Prostate gland (tissue), 2 donors: ENCODE measurements at places on chromosomes 1 and 21. TPM values are rescaled to one million over a fixed set of nuclear protein-coding genes. Genes with fewer than 3 reads are reported as not detected.

GRCh38 chr21:37153935-37154350 is 80.9 kb downstream of the TTC3 start:
- H3K27me3 ChIP-seq = no peaks in the 10 kb centered on the region
- peak; percentile 10 for DNase-seq
- peak overlapping the region; percentile 50 for H3K27ac ChIP-seq
- H3K4me3 ChIP-seq = no peak overlapping the region

DNA sequence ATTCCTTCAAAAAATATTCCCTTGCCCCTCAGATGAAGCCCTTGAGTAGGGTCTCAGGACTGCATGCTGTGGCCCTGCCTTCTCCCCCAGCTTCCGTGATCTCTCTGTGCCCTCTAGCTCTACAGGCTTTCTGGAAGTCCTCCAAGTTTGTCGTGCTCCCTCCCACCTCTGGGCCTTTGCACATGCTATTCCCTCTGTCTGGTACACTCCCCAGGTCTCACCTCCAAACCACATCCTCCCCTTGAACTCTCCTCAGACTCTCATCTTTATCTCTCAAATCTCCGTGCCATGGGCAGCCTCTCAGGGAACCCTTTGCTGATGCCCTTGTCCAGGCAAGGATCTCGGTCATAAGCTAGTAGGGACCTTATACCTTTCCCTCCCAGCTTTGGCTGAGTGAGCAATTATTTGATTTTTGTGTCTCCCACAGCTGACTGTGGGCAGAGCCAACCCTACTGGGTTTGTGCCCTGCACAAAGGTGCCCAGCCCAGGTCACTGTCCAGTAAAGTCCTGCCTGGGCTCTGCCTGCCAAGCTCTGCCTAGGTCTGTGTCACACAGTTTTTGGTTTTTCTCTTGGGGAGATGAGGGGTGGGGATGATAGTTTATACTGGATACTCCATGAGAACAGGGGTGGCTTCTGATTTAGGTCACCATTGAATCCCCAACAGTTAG is 188.1 kb downstream of the ZNF281 start:
- no peak overlapping the region for H3K4me3 ChIP-seq
- no peaks in the 10 kb centered on the region for H3K27me3 ChIP-seq
- DNase-seq = no peak
- H3K36me3 ChIP-seq = no peaks in the 10 kb centered on the region
- no peaks in the 10 kb centered on the region for H3K4me1 ChIP-seq

- H3K4me1 ChIP-seq = peaks cover 4% of the 10 kb centered on the region
- H3K36me3 ChIP-seq = no peaks in the 10 kb centered on the region
- no peak for DNase-seq
- peaks cover 26% of the 10 kb centered on the region for H3K27me3 ChIP-seq
These were observed 2.8 kb downstream of the FAM43B start for GRCh38 chr1:20555025-20555757.

DHDDS gene
- total RNA-seq = 39.0 TPM

- H3K4me1 ChIP-seq = no peaks in the 10 kb centered on the region
- H3K27ac ChIP-seq = no peak overlapping the region
- no peak for DNase-seq
These were observed 128.1 kb downstream of the HHAT start for GRCh38 chr1:210456731-210457255.

PCP4L1 gene
- total RNA-seq = 10.1 TPM

GSTM2 gene
- 79.5 TPM for total RNA-seq

DNA sequence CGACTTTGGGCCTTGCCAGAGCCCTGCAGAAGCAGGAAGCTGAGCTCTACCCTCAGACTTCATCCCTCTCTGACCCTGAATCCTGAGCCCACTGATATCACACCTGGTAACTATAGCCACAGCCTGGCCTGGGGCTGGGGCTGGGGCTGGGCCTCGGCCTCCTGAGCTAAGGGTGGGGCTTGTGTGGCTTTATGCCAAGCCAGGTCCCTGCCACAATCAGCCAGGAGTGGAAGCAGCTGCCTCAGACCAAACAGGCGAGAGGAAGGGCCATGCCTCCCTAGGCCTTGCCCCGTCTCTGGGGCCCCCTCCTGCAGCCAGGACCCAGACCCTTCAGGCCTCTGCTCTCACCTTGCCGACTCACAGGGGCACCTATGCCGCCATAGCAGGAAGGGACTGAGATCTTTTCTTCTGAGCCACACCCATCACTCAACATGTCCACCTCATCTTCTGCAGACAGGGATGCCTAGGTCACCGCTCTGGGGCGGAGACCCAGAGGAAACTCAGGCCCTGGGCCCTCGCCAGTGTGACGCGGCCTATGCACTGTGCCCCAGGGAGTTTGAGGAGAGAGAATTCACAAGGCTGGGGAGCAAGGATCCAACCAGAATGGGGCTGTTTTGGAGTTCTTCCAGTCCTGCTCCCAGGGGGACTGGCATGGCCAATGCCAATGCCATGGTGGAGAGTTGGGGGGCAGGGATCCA is 5.7 kb downstream of the UBXN11 start:
- H3K27me3 ChIP-seq = no peaks in the 10 kb centered on the region
- no peaks in the 10 kb centered on the region for H3K4me1 ChIP-seq
- no peak for DNase-seq
- H3K4me3 ChIP-seq = no peak overlapping the region

CD5L gene
- not detected for total RNA-seq

C1orf232 gene
- not detected for total RNA-seq

DNA sequence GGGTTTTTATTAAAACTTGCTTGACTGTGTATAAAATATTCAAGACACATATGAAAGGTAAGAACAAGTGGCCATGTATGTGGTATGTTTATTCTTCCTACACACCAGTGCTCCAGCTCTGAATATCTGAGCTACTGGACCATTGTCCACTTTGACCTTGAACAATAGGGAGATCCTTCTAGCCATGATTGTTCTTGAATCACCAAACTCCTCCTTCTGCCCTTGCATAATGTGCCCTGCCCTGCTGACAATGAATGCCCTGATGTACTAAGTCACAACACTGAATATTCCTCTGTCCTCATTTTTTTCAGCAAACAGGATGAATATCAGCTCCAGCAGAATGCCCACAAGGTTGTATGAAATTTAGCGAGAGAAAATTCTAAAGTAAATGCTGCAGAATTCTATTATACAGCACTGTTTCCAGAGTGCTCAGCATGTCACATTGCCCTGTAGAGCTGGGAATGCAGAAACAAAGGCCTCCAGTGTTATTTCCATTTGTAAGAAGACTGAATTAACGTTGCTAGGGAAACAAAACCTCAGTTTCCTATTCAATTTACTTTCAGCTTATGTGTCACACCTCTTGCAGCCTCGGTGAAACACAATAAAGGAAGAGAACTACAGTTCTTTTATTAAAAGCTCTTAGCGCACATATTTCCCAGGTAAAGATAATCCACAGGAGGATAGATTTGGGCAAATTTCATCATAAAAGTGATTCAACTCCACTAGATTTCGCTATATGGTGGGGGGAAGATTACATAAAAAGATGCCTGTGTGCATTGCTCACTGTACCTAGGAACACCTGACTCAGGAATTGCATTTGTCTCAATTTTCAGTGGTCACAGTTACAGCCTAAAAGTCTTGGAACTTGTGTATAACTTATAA is 187.4 kb upstream of the ATP1B1 start:
- H3K36me3 ChIP-seq = no peaks in the 10 kb centered on the region
- no peaks in the 10 kb centered on the region for H3K27me3 ChIP-seq
- peaks cover 6% of the 10 kb centered on the region for H3K4me1 ChIP-seq
- no peak overlapping the region for H3K27ac ChIP-seq
- H3K4me3 ChIP-seq = no peak overlapping the region
